ENCODE measurements at places on chromosomes 11 and 22.
A peak's percentile ranks its signal among the peaks of the same experiment; 100 is the strongest.

- DNase-seq = no peak
These were observed 139.3 kb downstream of the FEZ1 start for GRCh38 chr11:125356797-125357196.

DNA sequence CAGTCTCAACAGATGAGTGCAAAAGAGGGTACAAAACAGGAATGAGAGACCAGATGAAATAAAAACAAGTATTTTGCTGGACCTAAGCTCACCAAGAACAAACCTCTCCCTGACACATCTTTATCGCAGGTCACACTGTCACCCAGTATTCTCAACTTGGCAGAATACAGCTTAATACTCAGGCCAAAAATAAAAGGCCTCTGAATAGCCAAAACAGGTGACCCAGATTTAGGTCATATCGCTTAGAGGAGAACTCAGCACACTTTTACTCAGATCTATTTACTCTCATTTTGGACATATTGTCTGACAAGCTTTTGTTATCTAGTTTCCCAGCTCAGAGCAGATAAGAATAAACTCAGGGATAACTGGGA is 216.9 kb upstream of the SYN3 start:
- DNase-seq = no peak

- DNase-seq = no peak
These were observed 142.2 kb downstream of the HIPK3 start for GRCh38 chr11:33399421-33399820.

GRCh38 chr11:62909107-62909894 is 11.9 kb downstream of the CHRM1 start:
- peak; percentile 75 for DNase-seq

- DNase-seq = no peak
These were observed 45.3 kb downstream of the CHRDL2 start for GRCh38 chr11:74685905-74686304.

GRCh38 chr22:38829485-38829884 is 14.3 kb downstream of the NPTXR start:
- no peak for DNase-seq

GRCh38 chr22:24053481-24054226 is 42.5 kb downstream of the CABIN1 start:
- DNase-seq = no peak

GRCh38 chr11:12008790-12009616 is 577 bp upstream of the DKK3 start:
- DNase-seq = peak; percentile 76

DNA sequence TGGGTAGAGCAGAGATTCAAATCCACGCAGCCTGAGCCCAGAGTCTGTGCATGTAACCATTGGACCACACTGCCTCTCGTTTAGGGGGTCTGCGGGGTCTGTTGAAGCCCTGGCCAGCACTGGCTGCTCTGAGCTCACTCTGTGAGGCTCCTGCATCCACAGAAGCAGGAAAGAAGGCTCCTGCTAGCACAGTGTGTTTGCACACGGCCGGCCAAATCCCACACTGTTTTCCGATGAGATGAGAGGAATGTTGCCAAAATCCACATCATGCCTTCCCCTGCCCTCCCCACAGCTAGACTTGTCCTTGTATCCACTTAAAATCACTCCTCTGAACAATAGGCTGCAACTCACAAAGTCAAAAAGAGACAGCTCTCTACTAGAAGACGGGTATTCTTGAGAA is 10.6 kb upstream of the SLC22A12 start:
- peak; percentile 68 for DNase-seq

DNA sequence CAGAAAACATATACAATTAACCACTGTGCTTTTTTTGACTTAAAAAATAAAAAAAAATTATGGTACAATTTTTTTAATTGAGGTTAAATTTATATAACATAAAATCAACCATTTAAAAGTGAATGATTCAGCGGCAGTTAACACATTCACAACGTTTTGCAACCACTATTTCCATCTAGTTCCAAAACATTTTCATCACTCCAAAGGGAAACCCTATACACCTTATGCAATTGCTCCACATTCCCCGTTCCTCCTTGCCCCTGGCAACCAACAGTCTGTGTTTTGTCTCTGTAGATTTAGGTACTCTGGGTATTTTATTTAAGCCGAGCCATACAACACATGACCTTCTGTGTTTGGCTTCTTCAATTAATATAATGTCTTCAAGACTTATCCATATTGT is 15.3 kb downstream of the DDI1 start:
- no peak for DNase-seq

- DNase-seq = no peak
These were observed 10.9 kb upstream of the ALG8 start for GRCh38 chr11:78150346-78150745.

DNA sequence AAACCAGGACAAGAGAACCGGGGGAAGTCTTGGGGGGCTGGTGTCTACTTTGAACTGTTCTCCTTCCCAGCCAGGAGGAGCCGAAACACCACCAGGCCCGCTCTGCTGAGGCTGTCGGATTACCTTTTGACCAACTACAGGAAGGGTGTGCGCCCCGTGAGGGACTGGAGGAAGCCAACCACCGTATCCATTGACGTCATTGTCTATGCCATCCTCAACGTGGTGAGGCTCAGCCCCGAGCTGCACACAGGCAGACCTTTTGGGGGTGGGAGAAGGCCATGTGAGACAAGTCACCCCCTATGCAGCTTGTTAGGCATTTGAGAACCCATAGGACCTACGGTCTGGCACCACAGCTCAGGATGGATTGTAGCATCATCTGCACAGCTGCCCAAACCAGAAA is 2.8 kb downstream of the HTR3A start:
- no peak for DNase-seq

- DNase-seq = peak; percentile 41
These were observed 59.9 kb downstream of the FBXO7 start for GRCh38 chr22:32534252-32535235.

DNA sequence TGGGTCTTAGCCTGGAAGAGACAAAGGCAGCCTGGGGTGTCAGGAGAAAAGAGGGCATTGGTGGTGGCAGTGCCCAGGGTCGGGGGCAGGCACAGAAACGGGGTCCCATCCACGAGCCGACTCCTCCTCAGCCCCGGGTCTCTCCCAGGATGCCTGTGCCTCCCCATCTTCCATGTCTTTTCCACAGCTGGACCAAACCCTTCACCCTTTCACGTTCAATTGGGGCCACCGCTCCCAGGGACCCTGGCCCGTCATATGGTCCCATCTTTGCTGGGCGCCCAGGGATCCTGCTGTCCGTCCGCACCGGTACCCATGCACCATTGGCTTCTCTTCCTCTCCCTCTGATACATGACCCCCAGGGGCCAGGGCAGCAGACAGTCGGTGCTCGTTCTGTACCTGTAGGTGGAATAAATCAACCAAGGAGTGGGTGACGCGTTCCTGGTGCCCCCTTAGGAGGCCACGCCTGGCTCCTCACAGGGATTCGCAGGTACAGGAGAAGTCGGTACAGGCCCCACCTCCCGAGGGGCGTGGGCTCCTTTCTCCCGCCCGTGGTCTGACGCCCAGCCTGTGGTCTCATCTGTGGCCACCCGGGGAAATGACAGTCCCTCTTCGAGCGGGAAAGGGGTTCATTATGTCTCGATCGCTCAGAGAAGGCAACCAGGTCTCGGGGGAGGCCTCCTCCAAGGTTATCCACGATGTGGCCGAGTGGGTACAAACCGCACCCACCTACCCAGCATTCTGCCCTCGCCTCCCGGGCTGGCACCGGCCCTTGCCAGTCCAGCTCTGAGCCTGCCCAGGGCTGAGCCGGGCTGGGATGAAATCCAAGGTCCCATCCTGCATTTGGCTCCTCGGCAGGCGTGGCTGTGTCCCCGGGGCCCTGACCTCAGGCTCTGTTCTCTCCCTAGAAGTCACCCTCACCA is 1493.6 kb downstream of the BRD1 start:
- DNase-seq = no peak

DNA sequence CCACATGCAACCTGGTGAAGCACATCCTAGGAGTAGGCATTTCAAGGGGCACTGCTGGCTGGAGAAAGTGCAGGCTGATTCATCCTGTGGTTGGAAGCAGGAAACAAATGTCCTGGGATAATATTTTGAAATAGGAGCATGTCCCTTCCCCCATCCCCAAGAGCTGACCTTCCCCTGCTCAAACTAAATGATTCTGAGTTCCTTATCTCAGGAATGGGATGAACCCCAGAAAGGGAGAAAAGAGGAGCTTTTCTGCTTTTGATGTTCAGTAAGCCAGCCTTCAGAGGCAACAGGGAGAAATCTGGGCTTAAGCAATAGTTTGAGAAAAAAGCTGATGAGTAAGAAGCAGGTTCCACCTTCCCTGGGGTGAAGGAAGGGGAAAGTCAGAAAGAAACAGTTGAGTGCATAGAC is 19.5 kb upstream of the SPON1 start:
- DNase-seq = no peak

GRCh38 chr11:34459507-34460162 is 20.9 kb downstream of the CAT start:
- no peak for DNase-seq

GRCh38 chr11:64934682-64935358 is 873 bp downstream of the GPHA2 start:
- no peak for DNase-seq

- DNase-seq = no peak
These were observed 137.5 kb upstream of the TRPC6 start for GRCh38 chr11:101721270-101721669.

GRCh38 chr11:28257761-28258160 is 149.6 kb downstream of the METTL15 start:
- DNase-seq = no peak

GRCh38 chr11:62580959-62581715 is 7.4 kb upstream of the EEF1G start:
- no peak for DNase-seq

DNA sequence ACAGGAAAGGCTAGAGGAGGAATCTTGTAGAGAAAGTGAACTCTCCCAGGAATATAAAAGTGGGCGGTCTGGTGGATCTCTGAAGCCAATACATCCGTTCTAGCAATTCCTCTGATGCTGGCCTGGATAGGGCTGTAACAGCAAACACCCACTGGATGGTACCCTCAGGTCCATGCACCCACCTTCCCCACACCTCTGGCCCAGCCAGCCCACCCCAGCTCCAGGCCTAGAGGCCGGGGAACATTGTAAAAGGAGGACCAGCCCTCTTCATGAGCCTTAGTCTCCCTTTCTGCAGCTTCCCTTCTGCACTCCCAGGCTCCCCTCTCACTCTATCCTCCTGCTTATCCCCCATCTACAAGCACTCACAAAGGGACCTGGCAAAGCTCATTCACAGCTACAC is 443.9 kb downstream of the BUD13 start:
- DNase-seq = no peak

- no peak for DNase-seq
These were observed 2.4 kb upstream of the SCARF2 start for GRCh38 chr22:20439928-20440575.

DNA sequence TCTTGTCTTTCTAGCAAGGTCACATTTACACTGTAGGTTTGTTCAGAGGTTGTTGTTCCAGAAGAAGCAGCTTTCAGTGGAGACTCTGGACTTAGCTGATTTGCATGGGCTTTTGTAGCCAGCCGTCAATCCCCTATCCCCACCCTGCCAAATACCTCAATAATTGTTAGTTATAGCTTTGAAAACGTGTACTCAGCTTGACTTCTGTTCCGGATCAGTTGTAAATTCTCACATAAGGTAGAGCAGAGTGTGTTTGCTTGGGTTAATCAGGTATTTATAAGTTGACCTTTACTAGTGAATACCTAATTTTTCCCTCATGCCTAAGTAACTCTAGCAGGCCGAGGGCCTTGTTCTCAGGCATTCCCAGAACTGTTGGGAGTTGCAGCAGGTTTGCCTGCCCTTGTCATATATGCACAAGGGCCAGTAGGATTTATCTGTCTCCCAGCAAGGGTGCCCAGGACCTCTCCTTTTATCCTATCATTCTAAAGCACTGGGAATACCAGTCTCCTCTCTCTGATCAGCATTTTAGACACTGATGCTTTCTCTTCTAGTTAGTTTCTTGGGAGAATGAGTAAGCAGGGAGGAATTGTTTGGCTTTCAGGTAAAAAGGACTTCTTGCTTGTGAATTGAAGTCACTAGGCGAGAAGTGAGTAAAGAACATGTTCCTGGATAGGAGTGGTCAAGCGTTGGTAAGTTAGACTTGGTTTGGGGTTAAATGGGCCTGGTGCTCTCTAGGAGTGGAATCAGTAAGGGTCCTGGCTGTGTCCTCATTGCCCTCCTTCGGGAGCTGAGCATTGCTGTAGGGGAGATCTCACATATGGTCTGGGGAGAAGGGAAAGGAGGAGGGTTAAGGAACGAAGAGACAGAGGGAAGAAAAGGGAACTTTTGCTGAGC is 22.1 kb downstream of the STIM1 start:
- DNase-seq = no peak

- no peak for DNase-seq
These were observed 9.4 kb downstream of the CBX6 start for GRCh38 chr22:38862375-38863329.

GRCh38 chr22:37464181-37464580 is 22.0 kb downstream of the MFNG start:
- no peak for DNase-seq

- DNase-seq = no peak
These were observed 70.8 kb downstream of the RAB38 start for GRCh38 chr11:88104408-88104807.

DNA sequence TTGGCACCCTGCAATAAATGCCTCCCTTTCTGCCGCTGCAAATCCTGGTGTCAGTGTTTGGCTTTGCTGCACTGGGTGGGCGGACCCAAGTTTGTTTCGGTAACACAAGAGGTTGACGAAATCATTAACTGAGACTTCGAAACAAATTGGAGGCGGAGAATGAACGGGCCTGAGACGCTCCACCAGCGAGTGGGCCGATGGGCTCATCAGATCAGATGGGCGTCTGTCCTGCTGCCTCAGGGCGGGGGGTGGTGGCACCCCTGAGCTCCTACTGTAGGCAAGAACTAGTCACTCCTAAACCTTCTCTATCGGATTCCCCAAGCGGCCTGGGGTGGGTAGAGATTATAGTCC is 918 bp upstream of the CAPN5 start:
- no peak for DNase-seq

DNA sequence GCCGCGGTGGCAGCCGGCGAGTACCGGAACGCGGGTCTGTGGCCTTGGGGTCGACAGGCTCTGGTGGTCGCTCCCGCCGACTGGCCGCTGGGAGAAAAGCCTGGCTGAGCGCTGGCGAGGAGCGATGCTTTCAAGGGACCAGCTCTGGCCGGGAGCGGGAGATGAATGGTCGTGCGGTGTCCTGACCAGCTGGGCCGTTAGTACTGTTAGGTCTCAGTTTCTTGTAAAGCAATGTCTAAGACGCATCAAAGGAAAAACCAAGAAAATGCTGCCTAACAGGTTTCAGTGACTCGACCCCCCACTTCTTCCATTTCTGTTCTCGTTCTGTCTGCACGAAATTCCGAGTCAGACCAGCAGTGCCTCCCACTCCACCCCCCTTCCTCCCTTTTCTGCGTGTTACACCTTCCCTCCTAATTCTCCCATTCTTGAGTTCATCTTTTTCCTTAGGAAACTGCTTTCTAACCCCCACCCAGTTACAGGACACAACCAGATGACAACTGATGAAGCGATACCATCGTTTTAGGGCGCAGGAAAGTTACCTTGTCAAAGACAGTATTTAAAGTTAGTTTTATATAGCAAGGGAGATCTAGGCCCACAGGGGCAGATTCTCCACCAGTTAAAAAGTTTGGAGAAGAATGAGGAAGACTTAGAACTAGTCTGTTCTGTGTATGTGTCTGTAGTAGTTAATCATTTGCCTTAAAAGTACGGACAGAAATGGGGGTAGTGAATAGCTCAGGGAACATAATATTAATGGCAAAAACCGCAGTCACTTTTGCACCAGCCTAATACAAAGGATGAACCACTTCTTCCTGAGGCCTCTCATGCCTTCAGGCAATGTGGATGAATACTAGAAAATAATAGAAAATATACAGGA is 1.0 kb downstream of the CUL5 start:
- DNase-seq = no peak

- no peak for DNase-seq
These were observed 6.6 kb upstream of the SSTR3 start for GRCh38 chr22:37218771-37219411.

GRCh38 chr11:22807855-22808570 is 21.6 kb downstream of the SVIP start:
- DNase-seq = no peak
